ENCODE measurements at places on chromosomes 6 and 20. TPM values are rescaled to one million over a fixed set of nuclear protein-coding genes. Genes with fewer than 3 reads are reported as not detected.

Gene CST2
- not detected for total RNA-seq

Gene OTOR
- not detected for total RNA-seq

DNA sequence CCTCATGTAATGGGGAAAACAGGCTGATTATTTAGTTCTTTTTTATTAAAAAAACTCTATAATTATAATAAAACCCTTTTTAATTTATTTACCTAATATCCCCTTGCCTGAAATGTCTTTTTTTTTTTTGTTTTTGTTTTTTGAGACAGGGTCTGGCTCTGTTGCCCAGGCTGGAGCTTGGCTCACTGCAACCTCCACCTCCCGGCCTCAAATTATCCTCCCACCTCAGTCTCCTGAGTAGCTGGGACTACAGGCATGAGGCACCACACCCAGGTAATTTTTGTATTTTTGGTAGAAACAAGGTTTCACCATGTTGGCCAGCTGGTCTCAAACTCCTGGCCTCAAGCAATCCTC lies 30.3 kb upstream of the HBS1L start:
- no peak for DNase-seq

Gene ETV7
- 0.16 TPM for total RNA-seq

Gene DEK
- 181 TPM for total RNA-seq

All from K562 (cell line).